Activated CD8-positive, alpha-beta T cell treated with anti-CD3 and anti-CD28 coated beads for 36 hours (primary cell): ENCODE measurements at places on chromosomes 6 and 20. TPM values are rescaled to one million over a fixed set of nuclear protein-coding genes. Genes with fewer than 3 reads are reported as not detected.

CD40 gene
- total RNA-seq = 3.5 TPM

SNTA1 gene
- total RNA-seq = 5.6 TPM

BPIFB4 gene
- not detected for total RNA-seq

UBE2C gene
- 151 TPM for total RNA-seq

CDSN gene
- total RNA-seq = not detected

SEL1L2 gene
- not detected for total RNA-seq

TRIM10 gene
- not detected for total RNA-seq

EDN3 gene
- total RNA-seq = 0.09 TPM

BNIP5 gene
- not detected for total RNA-seq

PTCRA gene
- not detected for total RNA-seq

SLC22A7 gene
- total RNA-seq = not detected
